ENCODE measurements at places on chromosomes 11 and 22.

DNA sequence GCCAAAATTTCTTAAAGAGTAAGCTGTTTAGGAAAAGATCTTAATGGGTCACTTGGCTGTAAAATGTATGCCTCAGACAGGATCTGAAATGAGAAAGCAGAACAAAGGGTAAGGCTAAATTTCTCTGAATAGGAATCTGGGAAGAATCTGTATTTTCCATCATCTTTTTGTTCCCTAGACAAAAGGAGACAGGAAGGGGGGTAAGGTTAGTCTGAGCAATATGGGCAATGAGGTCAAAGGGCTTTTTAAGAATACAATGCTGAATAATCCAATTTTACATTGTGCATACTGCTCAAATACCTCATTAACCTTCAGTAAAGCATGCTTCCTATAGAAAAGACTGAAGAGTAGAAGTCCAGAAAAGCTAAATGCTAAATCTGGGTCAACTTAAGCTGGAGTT lies 34.6 kb downstream of the CLDN25 start:
- DNase-seq = no peak

DNA sequence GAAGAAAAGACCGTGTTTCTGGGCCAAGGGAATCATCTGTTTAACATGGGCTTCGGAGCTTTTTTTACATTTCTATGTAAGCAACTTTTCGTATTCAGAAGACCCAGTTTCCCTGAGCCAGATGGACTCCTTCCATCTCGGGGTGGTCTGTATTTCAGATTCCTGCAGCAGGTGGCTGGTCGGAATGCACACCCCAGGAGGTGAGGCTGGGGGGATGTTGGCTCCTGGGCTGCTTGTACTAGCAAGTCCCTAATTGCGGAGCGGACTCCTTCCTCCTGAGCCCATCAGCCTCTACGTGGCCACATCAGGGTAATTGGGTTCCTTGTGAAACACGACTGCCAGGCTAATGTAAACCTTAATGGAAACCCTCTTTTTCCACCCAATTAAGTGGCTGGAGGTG lies 58.7 kb downstream of the PARVB start:
- no peak for DNase-seq

DNA sequence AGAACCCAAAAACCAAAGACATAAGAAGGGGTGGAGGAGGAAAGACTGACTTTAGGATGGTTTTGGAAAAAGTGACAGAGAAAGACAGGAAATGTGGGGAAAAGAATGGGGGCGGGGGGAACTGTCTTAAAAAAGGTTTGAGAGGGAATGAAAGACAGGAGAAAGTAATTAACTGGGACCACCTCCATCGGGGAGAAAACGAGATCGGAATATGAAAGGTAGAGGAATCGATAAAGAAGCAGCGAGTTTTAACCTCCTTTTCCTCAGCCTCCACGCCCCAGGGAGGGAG lies 524 bp downstream of the MTMR2 start:
- no peak for DNase-seq

DNA sequence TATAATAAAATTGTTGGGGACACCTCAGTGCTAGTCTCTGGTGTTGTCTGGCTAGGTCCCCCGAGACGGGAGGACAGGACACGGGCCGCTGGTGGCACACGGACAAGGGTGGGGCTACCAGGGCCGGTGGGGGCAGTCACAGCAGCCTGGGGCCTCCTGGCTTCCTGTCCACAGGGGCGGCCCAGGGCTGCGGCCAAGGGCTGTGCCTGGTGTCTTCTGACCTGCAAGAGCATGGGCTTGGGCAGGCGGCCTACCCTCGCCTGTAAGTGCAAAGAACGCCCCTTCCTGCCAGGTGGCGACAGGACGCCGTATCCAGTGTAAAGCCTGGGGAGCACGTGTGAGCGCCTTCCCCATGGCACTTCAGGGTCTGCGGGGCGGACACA lies 3.6 kb downstream of the LRFN4 start:
- no peak for DNase-seq

DNA sequence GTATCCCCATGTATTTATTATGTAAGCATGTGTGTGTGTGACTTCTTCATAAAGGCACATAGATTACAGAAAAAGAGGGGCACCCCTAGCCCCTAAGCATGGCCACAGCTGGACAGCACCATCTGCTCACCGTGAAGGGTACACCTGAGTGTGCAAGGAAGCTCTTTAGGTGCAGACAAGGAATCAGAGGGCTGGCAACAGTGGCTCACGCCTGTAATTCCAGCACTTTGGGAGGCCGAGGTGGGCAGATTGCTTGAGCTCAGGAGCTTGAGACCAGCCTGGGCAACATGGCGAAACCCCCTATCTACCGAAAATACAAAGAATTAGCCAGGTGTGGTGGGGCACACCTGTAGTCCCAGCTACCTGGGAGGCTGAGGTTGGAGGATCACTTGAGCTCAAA lies 56.3 kb downstream of the DGCR2 start:
- no peak for DNase-seq

DNA sequence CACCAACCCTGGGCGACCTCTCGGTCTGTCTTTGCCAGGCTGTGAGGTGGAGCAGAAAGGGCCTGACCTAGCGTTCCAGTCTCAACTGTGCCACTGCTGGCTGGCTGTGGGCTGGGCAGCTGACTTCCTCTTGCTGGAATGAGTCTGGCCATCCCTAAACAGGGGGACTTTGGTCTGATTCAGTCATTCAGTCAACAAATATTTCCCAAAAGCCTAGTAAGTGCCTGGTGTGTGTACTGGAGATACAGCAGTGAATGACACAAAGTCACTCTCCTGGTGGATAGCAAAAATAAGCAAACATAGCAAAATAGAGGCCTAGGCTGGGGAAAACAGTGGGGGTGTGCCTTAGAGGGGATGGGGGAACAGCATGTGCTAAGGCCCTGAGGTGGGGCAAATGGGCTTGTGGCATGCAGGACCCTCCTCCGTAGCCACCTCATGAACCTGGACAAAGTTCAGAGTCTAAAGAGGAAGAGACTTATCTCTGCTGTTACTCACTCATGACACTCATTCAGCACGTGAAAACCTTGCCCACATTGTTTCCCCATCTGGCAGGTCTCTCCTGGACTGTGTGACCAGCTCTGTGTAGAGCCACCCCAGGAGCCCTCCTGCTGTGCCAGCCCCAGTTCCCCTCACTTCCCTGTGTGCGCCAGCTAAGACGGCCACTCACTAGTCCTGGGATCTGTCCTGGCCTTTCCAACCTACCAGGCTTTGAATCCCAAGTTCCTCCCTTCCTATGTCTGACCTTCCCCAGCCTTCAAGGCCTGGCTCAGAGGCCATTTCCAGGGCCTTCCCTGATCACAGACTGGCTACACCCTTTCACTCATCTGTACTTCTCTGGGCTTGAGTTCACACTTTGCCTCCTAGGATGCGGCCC lies 4.7 kb downstream of the GUCD1 start:
- DNase-seq = no peak

- DNase-seq = no peak
Observed at GRCh38 chr22:24500277-24500820, 5.2 kb downstream of the UPB1 start.

DNA sequence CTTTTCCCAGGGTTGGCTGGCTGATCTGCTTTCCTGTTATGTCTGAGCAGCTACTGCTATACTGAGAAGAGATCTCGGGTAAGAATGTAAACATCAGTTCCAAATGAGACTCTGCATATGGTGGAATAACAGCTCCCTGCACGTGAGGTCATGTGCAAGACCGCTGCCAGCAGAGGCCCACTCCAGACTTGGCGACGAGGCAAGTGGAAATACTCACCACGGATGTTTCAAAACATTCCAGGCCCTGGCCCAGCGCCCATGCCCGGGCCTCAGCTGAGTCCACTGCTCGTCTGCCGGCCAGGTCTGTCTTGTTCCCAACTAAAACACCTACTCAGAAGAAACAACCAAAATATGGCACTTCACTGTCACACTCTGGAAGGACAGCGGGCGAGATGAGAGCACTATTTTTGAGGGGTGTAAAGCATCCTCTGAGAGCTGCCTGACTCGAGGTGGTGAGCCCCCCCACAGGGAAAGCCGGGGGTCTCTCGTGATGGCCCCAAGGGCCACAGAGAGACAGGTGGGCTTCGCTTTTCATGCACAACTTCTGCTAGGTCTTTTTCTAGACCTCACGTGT lies 13.1 kb downstream of the IFT27 start:
- DNase-seq = no peak

GRCh38 chr22:27644566-27644965 lies 157.0 kb downstream of the MN1 start:
- DNase-seq = no peak

- DNase-seq = no peak
Observed at GRCh38 chr22:18947905-18948304, 11.8 kb upstream of the PRODH start.

GRCh38 chr11:119764108-119764868 lies 35.3 kb upstream of the NECTIN1 start:
- no peak for DNase-seq

DNA sequence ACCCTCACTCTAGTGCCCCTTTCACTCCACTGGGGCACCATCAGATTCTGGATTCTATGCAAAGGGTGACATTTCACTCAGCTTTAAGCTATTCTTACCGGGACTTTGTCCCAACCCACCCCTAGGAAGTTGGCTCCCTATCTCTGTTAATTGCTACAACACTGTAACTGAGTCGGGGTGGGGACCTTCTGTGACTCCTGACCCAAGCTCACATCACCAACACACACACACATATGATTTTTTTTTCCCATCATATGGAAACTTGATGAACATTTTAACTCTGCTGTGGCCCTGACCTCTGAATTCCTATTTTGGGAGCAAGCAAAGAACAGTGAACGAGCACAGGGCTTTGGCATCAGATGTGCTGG lies 16.6 kb downstream of the USH1C start:
- DNase-seq = no peak

GRCh38 chr11:2451336-2451735 lies 6.5 kb downstream of the KCNQ1 start:
- DNase-seq = no peak

DNA sequence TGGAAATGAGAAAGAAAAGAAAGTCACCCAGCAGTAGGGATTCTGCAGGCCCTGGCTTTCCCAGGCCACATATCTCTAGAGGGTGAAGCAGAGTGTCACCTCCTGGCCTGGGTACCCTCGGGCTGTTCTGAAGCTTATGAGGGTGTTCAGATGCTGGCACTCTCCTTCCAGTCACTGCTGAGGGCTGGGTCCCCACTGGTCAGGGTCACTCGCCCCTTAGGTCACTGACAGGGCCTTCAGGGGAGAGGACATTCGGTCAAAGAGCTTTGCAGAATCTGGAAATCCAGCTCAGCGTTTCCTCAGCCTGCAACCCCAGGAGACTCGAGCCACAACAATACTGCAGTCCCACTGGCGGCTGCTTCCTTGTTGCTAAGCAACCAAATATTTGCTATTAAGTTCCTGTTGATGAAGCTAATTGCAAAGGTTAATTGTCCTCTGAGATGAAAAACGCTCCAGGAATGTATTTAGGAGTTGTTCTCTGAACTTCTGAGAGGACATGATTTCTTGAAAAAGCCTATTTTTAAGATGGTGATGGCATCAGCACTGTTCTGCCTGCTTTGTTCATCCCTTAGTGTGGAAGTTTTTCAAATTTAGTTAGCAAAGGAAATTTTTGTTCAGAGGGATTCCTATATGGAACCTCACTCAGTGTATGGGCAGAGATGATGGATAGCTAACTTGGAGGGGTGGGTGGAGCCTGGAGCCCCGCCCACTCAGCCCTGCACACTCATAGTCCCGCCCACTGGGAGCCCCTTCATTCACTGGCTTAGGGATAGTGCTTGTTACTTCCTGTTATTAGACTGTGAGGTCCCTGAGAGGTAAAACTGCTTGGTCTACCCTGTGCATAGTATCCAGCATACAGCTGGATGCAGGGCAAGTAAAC lies 109.2 kb downstream of the CSNK2A3 start:
- peak; percentile 30 for DNase-seq

- DNase-seq = no peak
Observed at GRCh38 chr11:34259087-34259486, 98.7 kb downstream of the ABTB2 start.

- no peak for DNase-seq
Observed at GRCh38 chr11:94673951-94674491, 94.1 kb upstream of the AMOTL1 start.

GRCh38 chr11:35932681-35933319 lies 11.1 kb upstream of the LDLRAD3 start:
- DNase-seq = no peak

DNA sequence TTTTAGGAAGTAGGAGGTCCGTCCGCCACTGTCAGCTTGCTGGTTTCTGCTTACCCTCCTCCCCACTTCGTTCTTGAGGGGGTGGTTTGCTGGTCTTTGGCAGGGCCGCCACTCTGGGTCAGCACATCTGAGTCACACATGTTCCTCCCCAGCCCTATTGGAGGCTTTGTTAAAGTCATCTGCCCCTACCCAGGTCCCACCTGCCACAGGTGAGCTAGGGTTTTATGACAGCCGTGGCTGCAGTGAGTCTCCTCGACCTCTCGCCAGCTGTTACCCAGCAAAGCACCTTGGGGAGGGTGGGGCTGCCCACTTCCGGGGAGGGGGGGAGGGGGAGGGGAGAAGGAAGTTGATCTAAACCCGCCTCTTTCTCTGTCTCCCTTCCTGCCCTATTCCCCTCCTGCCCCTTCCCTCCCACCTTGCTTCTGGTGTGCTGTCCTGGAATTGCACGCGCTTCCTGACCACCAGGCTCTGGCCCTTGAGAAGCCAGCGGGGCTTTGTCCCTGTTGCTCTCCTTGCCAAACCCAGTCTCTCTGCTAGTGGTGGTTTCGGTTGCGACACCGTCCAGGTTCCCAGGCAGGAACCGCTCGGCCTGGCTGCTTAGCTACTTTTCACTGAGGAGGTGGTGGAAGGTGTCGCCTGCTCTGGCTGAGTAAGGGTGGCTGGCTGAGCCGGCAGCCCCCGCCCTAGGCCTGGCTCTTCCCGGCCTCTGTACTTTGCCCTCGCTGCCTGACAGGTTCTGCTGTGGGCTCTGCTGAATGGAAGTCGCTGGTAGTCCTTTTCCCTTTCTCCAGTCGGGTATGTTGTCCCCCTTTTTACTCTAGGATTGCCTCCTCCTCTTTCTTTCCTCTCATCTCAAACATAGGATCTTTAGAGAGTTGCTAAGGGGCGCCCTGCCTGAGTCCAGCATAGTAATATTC lies 28.5 kb downstream of the RCOR2 start:
- DNase-seq = peak; percentile 69

- DNase-seq = no peak
Observed at GRCh38 chr22:24186352-24186740, 5.1 kb downstream of the SUSD2 start.

- DNase-seq = no peak
Observed at GRCh38 chr11:794766-795633, 3.1 kb downstream of the SLC25A22 start.

- DNase-seq = no peak
Observed at GRCh38 chr11:36356201-36356600, 60.1 kb downstream of the PRR5L start.

GRCh38 chr11:94786264-94787126 lies 18.3 kb downstream of the AMOTL1 start:
- no peak for DNase-seq

DNA sequence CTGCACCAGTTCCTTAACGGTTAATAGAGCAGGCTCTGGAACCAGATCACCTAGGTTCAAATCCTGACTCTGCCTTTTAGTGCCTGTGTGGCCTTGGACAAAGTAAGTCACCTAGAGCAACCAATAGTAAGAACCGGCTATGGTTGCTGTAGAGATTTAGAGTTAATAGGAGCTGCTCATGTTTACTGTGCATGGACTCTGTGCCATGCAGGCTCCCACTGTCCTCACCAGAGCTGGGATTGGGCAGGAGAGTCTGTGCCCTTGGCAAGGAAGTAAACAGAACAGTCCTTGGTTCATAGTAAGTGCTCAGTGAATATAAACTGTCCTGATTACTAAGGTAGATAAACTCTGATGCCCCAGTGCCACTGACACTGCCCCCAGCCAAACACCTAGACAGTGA lies 1.4 kb upstream of the TP53I11 start:
- DNase-seq = no peak

Measured in stimulated activated naive CD8-positive, alpha-beta T cell treated with anti-CD3 and anti-CD28 coated beads, Interleukin-15, Interleukin-2, amounts not matched to agents 100 U/mL and 50 U/mL, for 24 hours (primary cell).